Thyroid gland (tissue), 4 donors: ENCODE measurements at places on chromosomes 3 and 15. TPM values are rescaled to one million over a fixed set of nuclear protein-coding genes. Genes with fewer than 3 reads are reported as not detected.
A peak's percentile ranks its signal among the peaks of the same experiment; 100 is the strongest.

Gene ZFAND6
- total RNA-seq: 324 TPM

Gene CA12
- 3.9 TPM for total RNA-seq

Gene LRRC2
- total RNA-seq: 37.4 TPM

Gene PLAAT1
- 11.0 TPM for total RNA-seq

Gene ZIC4
- total RNA-seq: not detected

Gene LDHAL6B
- total RNA-seq: not detected

Gene IL20RB
- total RNA-seq: 1.6 TPM

Gene CCDC13
- total RNA-seq: 7.7 TPM

Gene SLC6A20
- 0.13 TPM for total RNA-seq

Gene ZNF860
- 1.3 TPM for total RNA-seq

Gene ZMYND10
- total RNA-seq: 4.9 TPM

DNA sequence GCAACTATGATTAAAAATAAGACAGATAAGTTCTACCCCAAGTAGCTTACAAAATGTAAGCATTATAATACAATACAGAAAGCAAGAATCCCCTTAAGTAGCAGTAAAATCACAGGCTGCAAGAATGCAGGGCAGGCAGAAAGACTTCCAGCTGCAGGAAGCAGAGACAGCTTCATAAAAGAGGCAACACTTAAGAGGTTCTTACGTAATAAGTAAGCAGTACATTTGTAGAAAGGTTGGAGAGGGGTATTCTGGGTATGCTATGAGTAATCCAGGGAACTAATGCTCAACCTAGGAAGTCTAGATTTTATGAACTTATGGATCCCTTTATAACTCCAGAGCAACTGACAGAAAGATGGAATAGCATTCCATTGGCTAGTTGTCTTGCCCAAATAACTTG, 151.6 kb downstream of the IL5RA start:
- no peak overlapping the region for H3K4me3 ChIP-seq
- H3K36me3 ChIP-seq: no peaks in the 10 kb centered on the region
- H3K27ac ChIP-seq: no peak overlapping the region
- peaks cover 7% of the 10 kb centered on the region for H3K4me1 ChIP-seq
- H3K27me3 ChIP-seq: no peaks in the 10 kb centered on the region
- no peak for DNase-seq

DNA sequence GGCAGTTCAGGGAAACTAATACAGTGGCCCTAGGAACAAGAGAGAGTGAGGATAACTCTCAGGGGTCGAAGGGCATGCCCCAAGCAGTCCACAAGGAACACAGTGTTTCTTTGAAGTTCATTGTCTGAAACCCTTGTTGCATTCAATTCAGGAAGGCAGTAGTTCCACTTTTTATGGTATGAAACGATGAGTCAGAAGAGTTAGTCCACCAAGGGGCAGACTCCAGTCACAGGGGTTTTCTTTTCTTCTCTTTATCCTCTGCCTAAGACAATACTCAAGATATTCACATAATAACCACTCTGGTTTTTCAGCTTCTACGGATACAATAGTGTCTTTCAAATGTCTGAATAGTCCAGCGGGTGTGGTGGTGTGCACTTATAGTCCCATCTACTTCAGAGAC, 23.7 kb upstream of the TICRR start:
- no peaks in the 10 kb centered on the region for H3K4me1 ChIP-seq
- no peak overlapping the region for H3K27ac ChIP-seq
- no peak overlapping the region for H3K4me3 ChIP-seq
- H3K36me3 ChIP-seq: no peaks in the 10 kb centered on the region
- no peaks in the 10 kb centered on the region for H3K27me3 ChIP-seq

DNA sequence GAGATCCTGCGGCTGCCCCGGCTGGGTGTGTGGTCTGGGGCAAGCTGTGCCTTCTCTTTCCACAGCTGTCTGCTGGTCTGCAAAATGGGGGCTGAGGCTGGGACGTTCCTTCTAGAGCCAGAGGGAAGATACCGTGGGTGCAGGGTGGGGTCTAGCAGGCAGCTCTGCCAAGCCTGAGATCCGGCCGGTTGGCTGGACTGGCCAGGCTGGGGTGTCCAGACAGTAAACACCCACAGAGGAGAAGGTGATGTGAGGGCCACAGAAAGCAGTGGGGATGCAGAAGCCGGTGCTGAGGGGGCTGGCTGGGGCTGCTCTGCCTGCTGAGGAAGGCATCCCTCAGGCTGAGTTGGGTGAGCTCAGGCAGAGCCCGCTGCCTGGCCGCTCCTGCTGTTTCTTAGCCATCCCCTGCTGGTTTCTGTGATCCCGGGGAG, 46.1 kb downstream of the FBLN2 start:
- H3K27ac ChIP-seq: no peak overlapping the region
- no peaks in the 10 kb centered on the region for H3K27me3 ChIP-seq
- H3K4me3 ChIP-seq: no peak overlapping the region

DNA sequence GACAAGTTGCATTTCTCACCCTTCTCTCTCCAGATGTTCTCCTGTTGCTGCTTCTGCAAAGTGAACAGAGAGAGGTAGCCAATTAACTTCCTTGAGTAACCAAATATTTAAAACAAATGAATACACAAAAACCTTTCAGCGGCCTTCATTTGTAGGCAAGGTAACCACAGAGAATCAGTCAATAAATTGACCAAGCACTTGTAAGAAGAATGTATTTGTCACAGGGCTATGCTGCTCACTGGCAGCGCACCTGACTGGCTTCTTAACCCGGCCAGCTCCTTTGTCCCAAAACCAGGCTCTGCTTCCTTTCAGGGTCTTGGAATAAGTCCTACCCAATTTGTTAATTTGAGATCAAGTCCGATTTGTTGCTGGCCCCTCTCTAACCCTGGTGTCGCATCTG, 43.5 kb upstream of the STXBP5L start:
- H3K27me3 ChIP-seq: no peaks in the 10 kb centered on the region
- no peak overlapping the region for H3K4me3 ChIP-seq
- H3K27ac ChIP-seq: no peak overlapping the region
- H3K4me1 ChIP-seq: no peaks in the 10 kb centered on the region
- no peak for DNase-seq
- H3K36me3 ChIP-seq: no peaks in the 10 kb centered on the region

GRCh38 chr3:179672918-179673317, 20.1 kb downstream of the USP13 start:
- no peak overlapping the region for H3K4me3 ChIP-seq
- no peaks in the 10 kb centered on the region for H3K27me3 ChIP-seq
- peak overlapping the region; percentile 90 for H3K27ac ChIP-seq
- H3K4me1 ChIP-seq: peaks cover 43% of the 10 kb centered on the region
- H3K36me3 ChIP-seq: no peaks in the 10 kb centered on the region
- peak; percentile 73 for DNase-seq

DNA sequence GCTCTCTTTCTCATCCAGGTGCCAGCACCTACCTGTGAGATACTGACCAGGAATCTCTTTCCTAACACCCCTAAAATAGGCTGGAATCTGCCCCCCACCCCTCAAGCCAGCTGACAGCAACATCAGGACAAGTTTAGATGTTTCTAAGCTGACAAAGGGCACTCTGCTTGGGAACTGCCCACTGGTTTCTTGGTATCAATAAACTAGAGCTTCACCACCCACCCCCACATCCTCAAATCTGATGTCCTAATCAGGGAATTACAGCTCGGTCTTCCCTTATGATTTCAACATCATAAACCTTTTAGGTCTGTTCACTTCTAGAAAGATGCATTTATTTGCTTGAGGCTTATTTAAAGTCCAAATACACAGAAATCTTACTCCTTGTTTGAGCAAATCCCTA, 34.7 kb downstream of the CEP19 start:
- H3K4me1 ChIP-seq: no peaks in the 10 kb centered on the region
- no peak overlapping the region for H3K27ac ChIP-seq
- no peak for DNase-seq
- no peaks in the 10 kb centered on the region for H3K36me3 ChIP-seq
- no peaks in the 10 kb centered on the region for H3K27me3 ChIP-seq

DNA sequence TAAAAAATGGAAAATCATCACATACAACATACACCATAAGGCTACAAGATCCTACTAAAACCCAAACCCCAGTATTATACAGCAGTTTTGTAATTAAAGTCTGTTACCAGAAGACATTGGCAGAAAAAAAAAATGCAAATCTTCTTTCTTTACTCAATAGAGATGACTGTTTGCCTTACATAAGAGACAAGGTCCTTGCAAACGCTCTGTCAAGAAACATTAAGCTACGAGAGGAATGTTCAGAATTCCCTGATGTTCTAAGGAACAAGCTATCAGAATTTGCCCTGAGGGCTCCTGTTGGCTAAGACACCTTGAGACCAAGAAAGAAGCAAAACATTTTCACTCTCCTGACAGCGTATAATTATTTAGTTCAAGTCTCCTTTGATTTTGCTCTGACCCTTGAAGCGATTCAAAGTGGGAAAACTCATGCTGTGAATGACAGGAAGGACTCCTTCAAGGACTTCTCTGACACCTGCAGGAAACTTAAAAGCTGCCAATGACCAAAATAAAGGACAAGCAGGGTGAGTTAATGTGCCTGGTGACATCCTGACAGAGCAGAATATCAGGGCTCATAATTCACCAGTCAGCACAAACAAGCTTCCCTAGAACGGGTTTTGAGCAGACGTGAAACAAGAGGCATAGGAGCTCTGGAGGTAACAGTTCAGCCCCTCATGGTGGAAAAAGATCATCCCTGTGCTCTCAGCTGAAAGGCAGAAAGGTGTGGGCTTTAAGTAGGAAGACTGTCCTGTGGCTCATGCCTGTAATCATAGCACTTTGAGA, 2.5 kb downstream of the SCAMP2 start:
- DNase-seq: no peak
- no peak overlapping the region for H3K4me3 ChIP-seq
- H3K27me3 ChIP-seq: no peaks in the 10 kb centered on the region
- H3K4me1 ChIP-seq: peaks cover 46% of the 10 kb centered on the region
- H3K27ac ChIP-seq: peak overlapping the region; percentile 78

DNA sequence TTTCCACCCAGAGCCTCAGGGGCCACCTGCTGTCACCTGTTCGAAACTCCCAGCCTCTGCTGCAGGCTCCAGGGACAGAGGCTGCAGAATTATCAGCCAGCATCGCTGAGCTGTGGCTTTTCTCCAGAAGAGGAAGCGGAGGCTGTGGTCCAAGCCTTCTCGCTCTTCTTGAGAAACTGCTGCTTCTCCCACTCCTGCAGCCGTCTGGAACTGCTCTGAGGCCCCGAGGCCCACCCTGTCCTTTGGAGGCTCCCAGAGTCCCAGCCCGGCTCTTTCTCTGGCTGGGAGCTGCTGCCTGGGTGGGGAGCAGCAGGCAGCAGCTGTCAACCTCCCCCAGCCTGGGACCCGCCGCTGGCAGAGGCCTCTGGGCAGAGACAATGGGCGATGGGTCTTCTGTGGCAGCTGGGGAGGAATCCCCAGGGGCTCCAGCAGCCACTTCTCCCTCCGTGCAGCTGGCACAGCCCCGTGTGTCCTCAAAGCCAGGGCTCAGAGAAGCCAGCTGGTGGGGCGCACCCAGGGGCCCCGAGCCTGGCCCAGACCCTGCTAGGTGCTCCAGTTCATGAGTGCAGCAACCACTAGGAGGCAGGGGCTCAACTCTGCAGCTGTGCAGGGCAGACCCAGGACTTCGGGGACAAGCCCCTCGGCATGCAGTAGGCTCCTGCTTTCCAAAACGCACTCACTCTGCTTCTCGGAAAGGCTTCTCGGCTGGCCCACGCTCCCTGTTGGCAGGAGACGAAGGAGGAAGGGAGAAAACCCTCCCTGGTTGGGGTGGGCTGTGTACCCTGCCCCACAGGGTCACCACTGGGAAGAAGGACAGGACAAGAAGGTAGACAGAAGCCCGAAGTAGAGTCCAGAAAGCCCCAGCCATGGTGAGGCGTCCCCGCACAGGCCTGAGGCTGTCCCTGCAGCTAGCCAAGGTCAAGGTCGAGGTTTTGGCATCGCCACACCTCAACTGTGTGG, 49.9 kb upstream of the FURIN start:
- no peaks in the 10 kb centered on the region for H3K36me3 ChIP-seq
- DNase-seq: no peak
- no peak overlapping the region for H3K27ac ChIP-seq
- H3K4me1 ChIP-seq: no peaks in the 10 kb centered on the region

DNA sequence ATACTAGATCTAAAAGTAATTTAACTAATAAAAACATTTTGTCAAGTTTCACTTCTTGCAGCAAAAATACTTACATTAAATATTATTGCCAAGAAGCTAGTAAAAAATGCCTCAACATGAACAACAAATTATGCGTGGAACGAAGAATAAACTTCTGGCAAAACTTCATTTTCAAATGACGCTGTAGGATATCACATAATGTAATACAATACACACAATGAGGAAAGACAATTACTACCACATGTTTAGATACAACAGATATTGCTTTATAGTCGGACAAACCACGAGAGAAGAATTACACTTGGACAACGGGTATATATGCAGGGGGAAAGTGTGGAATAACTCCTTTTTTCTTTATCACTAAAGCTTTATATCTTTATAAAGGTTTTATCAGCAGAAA, 21.6 kb downstream of the P3H2 start:
- no peak for DNase-seq
- H3K36me3 ChIP-seq: no peaks in the 10 kb centered on the region
- no peak overlapping the region for H3K4me3 ChIP-seq
- H3K27me3 ChIP-seq: no peaks in the 10 kb centered on the region

GRCh38 chr3:139129892-139130291, 85.2 kb upstream of the PRR23C start:
- H3K4me3 ChIP-seq: no peak overlapping the region
- H3K36me3 ChIP-seq: no peaks in the 10 kb centered on the region
- H3K4me1 ChIP-seq: no peaks in the 10 kb centered on the region

DNA sequence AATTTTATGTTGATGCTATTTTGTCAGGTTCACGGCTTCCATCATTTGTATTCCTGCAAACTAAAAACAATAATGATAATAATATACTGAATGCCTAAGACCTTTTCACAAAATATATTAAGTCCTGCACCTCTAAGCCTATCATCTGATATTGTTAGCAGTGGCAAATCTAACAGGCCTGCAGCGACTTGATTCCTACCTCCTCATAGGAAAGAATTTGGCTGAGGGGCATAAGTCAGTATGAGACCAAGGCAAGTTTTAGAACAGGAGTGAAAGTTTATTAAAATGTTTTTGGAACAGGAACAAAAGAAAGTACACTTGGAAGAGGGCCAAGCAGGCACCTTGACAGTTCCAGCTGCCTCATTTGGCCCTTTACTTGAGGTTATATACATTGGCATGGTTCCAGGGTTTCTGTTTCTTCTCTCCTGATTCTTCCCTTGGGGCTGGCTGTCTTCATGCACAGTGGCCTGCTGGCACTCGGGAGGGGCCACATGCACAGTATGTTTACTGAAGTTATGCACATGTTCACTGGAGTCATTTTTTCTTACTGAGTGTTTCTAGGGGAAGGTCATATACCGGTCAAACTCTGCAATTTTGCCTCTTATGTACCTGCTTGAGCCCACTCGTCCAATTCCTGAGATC, 418.1 kb downstream of the EPHA6 start:
- H3K27me3 ChIP-seq: no peaks in the 10 kb centered on the region
- H3K4me1 ChIP-seq: peaks cover 10% of the 10 kb centered on the region
- H3K27ac ChIP-seq: peak overlapping the region; percentile 21
- H3K4me3 ChIP-seq: no peak overlapping the region
- no peaks in the 10 kb centered on the region for H3K36me3 ChIP-seq
- DNase-seq: peak; percentile 14

DNA sequence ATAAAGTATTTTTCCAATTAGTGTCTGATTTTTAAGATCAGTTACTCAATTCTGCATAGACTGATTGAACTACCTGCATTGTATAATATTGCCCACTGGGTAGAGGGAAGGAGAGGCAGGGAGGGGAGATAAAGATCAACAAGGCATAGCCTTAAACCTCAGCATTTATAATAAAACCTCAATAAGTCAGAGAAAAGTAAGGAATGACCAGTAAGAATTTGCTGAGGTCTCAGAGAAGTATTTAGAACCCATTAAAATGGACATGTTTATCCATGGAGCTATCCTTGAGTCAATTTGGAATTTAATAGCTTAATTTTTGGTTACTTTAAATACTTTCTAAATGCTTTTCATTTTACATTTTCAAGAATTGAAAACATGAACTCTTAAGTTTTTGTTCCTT, 62.5 kb downstream of the ARMC8 start:
- H3K36me3 ChIP-seq: no peaks in the 10 kb centered on the region
- no peaks in the 10 kb centered on the region for H3K27me3 ChIP-seq
- H3K4me1 ChIP-seq: no peaks in the 10 kb centered on the region
- no peak for DNase-seq
- no peak overlapping the region for H3K4me3 ChIP-seq
